ENCODE measurements at places on chromosomes 5 and 9.
A peak's percentile ranks its signal among the peaks of the same experiment; 100 is the strongest.

GRCh38 chr5:164652276-164652660 is 1146.8 kb downstream of the MAT2B start:
- no peak for DNase-seq

- no peak for DNase-seq
Measured at GRCh38 chr9:6785682-6786081, 27.9 kb downstream of the KDM4C start.

DNA sequence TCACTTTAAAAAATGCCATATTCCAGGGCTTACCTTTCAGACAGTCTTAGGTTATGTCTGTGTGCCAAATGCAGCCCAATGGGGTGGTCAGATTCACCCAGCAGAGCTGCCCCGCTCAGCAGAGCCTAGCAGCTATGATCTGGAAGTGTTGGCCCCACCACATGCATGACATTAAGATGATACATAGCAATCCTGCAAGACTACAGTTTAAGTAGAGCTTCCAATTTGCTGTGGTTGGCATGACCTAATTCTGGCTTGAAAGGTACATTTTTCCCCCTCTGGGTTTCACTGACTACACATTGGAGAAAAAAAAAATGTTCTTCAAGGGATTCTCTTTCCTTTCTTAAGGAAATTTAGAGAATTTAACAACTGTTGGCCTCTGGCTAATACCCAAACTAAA is 22.5 kb downstream of the MEF2C start:
- no peak for DNase-seq

DNA sequence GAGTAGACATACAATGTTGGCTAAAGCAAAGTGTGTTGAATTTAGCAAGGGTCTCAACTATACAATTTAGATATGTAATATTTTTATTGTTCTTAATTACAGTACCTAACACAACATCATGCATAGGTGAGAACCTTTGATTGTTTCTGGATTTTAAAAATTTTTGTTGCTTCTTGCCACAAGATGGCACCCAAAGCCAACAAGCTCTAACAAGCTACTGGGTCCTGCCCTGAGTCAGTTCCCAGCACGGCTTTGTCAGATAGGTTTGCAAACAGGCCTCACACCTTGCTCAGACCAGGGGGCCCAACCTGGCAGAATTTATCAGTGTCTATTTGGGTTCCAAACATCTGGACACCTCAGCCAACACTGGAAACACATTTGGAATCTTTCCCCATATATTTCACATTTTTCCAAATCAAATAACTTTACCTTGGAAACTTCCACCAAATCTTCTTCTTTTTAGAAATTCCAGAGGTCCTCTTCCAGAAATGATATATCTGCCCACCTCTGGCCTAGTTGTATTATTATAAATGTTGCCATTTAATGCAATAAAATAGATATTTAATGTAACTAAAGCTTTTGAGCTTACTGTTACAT is 49.5 kb upstream of the EGFLAM start:
- DNase-seq, result peak; percentile 40

DNA sequence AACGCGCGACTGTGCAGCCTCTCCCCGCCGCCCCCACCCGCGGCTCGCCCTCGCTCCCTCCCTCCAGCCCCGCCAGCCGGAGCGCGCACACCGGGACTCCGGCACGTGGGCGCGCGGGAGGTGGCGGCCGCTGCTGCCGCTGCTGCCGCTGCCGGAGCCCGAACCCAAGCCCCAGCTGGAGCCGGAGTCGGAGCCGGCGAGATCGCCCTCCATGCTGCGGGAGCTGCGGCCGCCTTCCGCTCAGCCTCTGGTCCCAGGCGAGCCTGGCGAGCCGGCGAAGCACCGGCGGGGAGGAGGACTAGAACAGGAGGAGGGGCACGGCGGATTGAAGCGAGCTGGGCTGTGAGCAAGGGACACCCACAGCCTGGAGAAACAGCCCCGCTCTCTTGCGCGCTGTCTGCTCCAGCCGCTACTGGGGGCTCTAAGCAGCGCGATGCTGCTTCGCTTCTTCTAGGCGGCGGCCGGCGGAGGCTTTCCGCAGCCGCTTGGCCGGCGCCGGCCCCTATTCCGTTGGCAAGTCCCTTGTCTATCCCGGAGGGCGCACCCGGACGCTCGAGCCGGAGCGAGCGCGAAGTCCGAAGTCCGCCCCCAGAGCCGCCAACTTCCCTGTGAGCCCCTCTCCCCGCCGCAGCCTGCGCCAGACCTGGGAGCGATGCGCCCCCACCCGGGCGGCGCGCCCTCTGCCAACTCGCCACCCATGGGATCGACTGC is 598.7 kb upstream of the SGCD start:
- DNase-seq, result no peak

DNA sequence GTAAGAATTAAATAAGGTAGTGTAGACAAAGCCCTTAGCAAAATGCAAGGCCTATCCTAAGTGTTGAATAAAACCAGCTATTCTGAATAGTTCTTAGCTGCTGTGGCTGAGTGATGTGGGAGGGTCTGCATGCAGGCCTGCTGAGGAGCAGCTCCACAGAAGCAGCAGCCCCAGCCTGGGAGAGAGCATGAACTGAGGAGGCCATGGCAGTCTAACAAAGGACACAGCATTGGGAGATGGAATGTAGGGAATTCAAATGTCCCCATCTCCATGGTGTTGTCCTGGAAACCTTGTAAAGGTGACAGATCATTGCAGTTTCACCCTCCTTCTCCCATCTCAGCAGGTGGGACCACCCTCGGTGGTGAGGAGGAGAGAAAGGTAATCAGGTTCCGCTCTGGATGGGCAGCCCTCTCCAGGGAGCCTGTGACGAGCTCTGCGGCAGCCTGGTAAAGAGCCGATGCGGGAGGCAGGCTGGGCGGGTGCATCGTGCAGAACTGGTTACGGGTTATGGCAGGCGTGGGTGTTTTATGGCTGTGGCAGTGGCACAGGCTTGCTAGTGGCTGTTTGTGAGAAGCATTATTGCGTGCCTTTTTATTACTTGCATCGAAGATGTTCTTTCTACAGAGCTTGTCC is 199.9 kb upstream of the GLRA1 start:
- DNase-seq, result no peak

GRCh38 chr9:35748242-35748857 is 678 bp downstream of the GBA2 start:
- no peak for DNase-seq

- peak; percentile 5 for DNase-seq
Measured at GRCh38 chr5:168424594-168425323, 61.5 kb upstream of the RARS1 start.

DNA sequence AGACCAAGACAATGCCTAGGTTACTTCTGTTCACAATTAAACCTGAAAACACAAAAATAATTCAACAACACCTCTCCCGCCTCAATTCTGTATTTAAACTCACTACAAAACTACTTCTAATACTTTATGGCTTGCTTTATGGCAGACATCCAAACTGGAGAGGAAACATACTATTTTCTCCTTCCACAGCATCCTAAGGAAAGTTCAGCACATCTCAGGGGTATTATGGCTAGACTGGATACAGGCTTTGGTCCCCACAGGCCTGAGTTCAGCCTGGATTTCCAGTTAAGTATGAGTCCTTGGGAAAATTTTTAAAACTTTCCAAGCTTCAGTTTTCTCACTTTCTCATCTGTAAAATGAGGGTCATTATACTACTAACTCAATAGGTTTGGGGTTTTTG is 480.2 kb downstream of the CAAP1 start:
- no peak for DNase-seq

GRCh38 chr5:114953565-114953964 is 216.1 kb downstream of the TRIM36 start:
- DNase-seq, result no peak

GRCh38 chr5:140293091-140293848 is 9.6 kb downstream of the PFDN1 start:
- no peak for DNase-seq

DNA sequence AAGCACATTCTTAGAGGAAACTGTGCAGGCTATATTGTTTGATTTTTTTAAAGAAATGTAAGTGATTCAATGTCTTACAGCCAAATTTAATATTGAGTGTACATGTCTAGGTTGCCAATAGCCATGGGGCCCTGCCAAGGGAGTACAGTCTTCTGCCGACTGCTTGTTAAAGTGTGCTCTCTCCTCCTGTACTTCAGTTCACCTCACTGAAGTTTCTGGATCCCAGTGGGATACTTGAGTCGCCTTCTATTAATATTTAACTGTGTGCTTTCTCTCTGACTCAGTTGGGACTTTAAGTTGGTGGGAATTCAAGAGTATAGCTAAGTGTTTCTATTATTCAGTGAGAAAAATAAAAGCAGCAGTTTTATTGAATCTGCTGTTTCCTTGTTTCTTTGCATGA is 44.5 kb upstream of the C5orf47 start:
- no peak for DNase-seq

DNA sequence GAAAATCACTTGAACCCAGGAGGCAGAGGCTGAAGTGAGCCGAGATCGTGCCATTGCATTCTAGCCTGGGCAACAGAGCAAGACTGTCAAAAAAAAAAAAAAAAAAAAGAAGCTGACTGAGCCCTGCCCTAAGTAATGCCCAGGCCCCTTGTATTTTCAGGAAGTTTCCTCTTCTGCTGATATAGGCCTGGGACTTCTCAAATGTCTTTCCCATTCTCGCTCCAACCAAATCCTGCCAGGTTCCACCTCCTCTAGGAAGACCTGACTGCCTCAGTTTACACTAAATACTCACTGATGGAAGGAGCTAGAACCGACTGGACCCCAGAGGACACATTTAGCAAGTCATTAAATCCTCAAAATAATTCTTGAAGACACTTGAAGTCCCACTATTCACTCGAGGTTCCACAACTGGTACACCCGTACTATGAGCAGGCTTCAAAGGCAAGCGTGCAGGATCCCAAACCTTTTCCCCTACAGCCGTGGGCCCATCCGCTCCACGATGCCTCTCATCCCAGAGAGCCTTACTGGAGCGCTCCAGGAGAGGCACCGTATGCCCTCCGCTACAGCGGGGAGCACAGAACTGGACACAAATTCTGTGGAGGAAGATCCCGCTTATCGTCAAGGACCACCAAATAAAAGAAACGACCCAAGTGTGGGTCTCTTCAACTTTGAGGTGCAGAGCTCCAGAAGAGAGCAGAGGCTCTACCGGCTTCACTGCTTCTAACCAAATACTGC is 676 bp downstream of the NOL6 start:
- DNase-seq, result no peak

- no peak for DNase-seq
Measured at GRCh38 chr5:56963246-56963645, 11.3 kb upstream of the MIER3 start.

DNA sequence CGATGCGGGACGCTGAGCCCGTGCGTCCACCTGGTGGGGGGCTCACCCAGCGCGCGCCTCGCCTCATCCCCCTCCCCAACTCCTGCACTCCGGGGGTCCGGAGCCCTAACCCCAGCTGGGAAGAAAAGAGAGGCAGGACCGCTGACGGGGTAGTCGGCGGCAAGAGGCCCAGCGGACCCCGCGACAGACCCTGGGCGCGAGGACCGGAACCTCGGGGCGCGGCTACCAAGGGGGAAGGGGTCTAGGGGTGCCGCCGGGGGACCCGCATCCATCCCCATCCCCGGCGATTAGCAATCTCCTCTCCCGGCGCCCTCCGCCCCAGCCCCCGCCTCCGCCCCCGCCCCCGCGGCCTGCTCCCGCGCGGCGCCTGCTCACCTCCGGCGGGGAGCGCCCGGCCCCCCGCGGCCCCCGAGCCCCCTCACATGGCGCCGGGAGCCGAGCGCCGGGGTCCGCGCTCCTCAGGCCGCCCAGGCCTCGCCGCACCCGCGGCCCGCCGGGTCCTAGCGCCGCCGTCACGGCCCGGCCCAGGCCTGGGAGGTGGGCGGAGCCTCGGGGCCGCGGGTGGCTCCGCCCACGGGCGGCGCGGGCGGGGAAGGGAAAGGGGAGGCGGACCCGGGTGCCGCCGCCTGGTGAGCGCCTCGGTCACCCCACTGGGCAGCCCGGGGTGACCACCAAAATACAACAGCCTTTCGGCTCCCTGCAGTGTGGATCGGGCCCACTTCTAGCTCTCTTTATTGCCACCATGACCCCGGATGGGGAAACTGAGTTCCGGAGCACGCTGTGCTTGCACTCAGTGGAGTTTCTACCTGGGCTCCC is at the start of gene ST6GALNAC6:
TSS of gene ST6GALNAC6 (minus strand) at position 476 of the 816 bp plus-strand sequence. CDS start 1,622 bp downstream, outside the sequence.
- DNase-seq, result no peak

DNA sequence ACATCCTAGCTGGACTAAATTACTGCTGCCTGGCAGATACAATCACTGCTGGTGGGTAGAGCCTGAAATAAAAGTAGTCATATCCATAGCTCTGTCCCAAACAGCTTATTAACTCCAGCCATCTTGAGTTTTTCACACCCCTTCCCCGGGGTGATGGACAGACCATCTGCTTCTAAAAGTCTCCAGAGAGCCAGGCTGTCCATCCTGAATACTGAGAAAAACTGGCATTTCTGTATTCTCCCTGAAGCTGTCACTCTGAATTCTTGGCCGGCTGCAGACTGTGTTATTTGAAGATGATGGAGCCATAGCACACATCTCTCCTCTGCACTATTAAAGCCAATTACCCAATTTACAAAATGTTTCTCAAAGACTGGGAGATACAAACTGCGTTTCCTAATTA is 118.6 kb downstream of the GABBR2 start:
- DNase-seq, result no peak

- peak; percentile 21 for DNase-seq
Measured at GRCh38 chr9:35195683-35196082, 33.9 kb downstream of the UNC13B start.

DNA sequence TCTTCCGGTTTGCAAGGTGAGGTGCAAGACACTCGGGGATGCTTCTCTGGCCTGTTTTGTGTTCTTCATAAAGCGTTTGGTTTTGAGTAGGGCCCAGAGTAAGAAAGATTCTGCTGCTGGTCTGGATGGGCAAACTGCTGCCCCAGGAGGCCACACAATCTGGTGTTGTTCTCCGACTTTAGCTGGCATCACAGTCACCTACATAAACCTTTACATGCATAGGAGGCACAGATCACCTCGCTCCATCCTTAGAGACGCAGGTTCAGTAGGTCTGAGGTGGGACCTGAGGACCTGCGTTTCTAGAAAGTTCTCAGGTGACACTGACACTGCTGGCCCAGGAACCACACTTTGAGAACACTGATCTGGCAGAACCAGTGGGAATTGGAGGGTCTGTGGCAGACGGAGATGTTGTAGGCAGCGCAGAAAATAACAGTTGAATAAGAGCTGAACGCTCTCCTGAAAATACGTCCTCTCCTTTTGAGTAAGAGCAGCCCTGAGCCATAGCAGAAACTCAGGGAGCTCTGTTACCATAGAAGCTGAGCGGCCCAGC is 3.9 kb upstream of the SLC6A3 start:
- no peak for DNase-seq

DNA sequence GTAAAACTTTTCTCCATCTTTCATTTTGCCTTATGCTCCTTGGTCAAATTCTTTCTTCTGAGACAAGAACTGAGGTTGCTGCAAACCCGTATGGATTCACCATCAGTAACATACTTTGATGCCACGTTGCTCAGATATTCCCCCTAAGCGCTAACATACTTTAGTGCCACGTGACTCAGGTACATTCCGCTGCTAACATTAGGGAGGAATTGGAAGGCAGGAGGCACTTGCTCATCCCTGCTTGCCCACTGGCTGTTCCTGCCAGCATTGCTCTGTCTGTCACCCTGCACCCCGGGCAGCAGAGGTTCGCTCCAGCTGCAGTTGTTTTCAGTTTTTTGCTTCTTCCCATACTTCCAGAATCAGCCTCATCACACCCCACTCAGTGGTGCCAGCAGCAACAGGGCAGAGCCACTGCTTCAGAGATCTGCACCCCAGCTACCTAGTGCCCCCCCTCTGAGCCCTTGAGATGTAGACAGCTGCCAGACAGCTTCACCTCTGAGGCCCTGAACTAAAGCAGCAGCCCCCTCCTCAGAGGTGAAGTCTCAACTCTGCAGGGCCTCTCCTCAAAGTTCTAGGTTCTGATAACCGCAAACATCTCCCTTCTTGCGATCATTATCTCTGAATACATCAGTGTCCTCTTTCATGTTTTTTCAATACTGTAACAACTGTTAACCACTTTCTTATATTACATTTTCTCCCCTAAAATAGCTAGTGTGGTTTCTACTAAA is 228.0 kb upstream of the KIF2A start:
- DNase-seq, result no peak

GRCh38 chr9:20404192-20404813 is 218.0 kb downstream of the MLLT3 start:
- DNase-seq, result no peak
